ENCODE measurements at places on chromosomes 13 and 19.

GRCh38 chr13:114027046-114027715 lies 53.3 kb upstream of the C13orf46 start:
- no peak for DNase-seq

DNA sequence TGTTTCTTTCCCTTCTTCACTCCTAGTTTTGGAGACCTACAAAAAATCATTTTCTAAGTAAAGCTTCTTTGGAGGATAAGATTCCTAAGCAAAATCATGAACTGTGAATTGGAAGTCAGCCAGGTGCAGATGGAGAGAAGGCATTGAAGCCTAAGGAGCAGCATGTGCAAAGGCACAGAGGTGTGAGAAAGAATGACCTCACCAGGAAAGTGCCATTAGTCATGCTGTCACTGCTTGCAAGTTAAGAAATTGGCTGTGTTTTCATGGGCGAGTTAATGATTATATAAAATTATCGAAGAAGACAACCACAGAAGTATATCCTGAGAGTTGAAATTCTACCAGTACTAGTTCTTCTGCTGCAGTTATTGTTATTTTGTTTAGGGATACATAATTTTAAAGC lies 80.3 kb upstream of the KLHL1 start:
- no peak for DNase-seq

DNA sequence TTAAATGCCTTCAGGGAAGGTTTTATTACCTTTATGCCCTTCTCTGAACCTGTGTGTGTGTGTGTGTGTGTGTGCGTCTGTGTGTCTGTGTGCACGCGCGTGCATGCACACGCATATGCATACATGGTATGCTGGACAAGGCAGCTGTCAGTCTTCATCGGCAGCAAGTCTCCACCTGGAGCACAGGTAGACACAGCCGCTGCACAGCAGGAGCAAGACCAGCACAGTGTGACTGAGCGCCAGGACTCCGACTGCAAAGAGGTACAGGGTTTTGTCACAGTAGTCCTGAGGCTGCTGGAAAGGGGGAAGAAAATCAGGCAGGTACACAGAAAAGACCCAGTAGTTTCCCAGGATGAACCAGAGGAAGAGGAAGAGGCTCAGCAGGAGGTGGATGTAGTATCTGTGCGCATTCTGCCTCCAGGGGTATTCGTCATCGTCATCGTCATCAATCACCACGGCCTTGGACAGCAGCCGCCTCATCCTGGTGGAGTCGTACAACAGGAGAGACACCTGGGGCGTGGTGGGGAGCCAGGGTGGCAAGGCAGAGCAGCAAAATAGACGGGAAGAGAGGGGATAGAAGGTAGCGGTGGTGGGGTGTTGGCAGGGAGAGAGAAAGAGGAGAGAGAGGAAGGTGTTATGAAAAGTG lies 12.8 kb upstream of the DHRS12 start:
- DNase-seq: no peak

DNA sequence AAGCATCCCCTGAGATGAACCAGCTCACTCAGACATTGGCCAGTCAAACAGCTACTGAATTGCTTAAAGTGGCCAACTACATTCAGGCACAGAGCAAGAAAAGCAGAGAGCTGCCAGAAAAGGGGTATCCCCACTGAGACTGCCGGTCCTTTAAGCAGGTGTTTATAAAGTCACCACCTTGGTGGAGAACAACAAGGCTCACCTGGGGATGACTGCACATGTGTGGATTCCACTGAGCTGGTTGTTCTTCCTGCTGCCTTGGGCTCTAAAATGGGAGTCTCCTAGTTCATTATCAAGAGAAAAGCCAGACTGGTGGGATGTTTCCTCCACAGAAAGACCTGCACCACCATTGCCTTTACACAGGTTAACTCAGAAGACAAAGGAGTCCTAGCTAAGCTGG lies 51.8 kb upstream of the IPO5 start:
- no peak for DNase-seq

DNA sequence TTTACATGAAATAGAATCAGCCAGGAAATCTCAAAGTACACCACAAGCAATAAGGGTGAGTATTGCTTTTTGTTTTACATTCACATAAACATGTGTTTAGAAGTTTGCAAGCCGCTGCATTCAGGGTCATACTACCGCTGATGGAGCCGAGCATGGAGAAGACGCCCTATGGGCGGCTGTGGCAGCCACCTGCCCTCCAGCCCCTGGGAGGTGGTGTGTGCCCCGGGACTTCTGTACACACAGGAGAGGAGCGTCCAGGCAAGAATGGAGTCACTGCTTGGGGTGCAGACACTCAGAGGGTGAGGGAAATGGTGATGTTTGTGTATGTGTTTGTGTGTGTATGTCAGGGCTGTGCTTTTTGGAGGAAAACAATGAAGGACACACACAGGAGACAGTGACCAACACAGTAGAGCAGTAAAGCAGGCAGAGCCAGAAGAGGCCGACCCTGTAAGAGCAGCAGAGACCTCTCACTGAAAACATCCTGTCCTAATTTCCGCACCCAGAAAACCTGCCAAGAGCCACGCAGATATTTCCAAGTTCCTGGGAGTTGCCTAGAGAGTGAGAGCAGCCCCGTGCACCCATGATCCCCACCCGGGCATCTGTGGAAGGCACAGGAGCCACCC lies 108.1 kb upstream of the GJB6 start:
- DNase-seq: no peak

DNA sequence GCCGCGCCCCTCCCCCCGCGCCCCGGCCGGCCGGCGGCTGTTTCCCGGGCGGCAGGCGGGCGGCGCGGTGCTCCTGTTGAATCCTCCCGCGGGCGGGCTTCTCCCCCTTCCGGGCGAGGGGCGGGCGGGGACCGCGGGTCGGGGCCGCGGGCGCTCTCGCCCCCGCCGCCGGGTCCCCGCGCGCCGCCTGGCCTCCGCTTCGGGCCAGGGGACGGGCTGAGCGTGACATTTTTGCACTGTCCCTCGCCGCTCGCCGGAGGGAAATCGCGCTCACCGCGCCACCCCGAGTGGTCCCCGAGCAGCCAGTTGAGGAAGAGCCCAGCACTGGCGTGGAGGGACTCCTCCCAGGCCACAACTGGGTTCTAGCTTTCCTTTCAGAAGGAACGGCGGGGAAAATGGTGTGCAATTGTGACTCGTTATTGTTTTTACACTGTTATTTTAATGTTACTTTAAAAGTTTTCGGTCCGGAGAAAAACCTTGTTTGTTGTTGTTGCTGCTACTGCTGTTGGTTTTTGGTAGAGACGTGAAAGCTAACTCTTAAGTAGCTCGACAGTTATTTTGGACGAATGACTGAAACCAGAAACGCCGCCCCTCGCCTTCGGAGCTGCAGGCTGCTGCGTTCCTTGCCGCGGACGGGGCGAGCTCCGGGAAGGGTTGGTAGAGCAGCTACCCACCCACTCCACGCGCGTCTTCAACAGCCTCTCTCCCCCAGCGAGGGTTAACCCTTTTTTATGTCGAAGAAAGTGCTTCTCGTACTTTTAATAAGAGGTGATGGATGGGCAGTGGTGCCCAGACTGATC lies 959 bp downstream of the PDS5B start:
- no peak for DNase-seq

DNA sequence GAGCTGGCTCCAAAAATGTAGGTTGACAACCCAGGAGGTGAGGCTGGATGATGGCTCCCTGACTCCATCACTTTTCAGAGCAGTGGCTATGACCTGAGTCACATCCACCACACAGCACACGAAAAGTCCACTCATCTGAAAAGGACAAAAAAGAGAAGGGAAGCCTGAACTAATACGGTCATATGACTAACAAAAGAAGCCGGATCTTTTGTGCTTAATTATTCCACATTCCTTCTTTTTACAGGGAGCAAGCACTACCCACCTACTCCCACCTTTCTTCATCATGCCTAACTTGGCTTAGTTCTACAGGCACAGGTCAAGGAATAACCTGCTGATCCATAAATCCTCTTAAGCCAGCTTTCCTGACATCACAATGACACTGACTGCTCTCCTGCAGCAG lies 601.3 kb upstream of the MIR17HG start:
- no peak for DNase-seq

DNA sequence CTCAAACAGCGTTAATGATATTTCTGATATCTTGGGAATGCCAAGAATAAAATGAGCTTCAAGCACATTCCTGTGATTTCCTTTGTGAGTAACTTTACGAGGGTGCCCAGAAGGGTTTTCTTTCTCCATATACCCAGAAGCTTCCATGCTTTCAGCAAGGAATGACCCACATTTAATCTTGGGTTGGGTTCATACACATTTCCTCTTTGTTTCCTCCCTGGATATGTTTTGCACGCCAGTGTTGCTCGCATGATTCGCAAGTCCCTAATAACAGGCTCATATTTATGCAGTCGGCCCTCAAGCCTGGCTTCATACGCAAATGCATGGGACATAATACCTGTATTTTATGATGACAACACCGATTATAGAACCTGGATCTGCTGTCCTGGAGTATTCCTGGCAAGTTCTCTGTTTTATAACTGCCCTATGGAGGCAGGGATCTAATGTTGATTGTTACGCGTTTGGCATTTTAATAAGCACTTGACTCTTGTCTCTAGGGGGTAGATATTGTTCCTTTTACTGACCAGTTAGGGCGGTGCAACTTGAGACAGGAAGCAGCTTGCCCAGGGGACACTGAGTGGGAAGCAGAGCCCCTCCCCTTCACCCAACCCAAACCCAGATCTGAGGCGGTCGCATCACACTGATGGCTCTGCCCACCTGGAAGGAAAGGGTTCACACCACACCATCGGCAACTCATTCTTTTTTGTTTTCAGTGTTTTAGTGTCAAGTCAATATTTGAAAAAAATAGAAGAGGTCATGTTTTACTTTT lies 220.4 kb upstream of the SOX1 start:
- DNase-seq: peak; percentile 78

GRCh38 chr13:42762917-42763316 lies 18.5 kb upstream of the FAM216B start:
- no peak for DNase-seq

GRCh38 chr19:40070058-40070457 lies 14.0 kb upstream of the ZNF780B start:
- no peak for DNase-seq

- no peak for DNase-seq
These were observed 69.8 kb downstream of the KCNRG start for GRCh38 chr13:50085063-50085462.

GRCh38 chr13:100561158-100561499 lies 27.5 kb downstream of the GGACT start:
- no peak for DNase-seq

GRCh38 chr13:54177466-54177865 lies 1148.9 kb downstream of the OLFM4 start:
- no peak for DNase-seq

DNA sequence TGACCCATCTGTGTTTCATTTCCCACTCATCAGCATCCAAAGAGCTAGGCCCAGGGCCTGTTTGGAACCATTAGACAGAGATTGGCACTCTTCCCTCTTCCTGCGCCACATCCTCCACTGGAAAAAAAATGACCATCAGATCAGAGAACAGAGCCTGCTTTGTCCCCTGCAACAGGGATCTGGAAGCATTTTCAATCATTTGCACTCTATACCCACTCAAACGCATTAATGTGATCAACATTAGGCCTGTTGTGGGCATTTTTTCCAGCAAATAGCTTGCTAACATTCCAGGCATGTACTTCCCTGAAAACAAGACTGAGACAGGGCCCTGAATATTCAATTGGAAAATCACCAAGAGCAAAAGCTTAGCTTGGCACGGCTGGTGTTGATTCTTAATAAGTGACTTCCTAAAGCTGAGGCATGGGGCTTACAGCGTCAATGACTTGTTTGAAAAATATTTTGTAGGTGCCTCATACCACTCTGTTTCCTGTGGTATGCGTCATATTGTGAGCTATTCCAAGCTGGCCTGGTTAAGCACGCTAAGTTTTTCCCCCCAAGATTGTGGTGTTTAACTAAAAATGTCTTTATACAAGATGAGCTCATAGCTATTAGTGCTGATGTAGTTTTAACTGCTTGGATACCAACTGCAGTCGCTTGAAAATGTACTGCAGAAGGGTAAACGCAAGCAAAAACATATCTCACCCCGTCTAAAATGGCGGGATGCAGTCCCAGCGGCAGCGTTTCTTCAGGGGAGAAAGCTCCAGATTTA lies 404.4 kb downstream of the SPRY2 start:
- DNase-seq: no peak

- no peak for DNase-seq
These were observed 4.2 kb downstream of the PPP6R1 start for GRCh38 chr19:55254625-55254977.

DNA sequence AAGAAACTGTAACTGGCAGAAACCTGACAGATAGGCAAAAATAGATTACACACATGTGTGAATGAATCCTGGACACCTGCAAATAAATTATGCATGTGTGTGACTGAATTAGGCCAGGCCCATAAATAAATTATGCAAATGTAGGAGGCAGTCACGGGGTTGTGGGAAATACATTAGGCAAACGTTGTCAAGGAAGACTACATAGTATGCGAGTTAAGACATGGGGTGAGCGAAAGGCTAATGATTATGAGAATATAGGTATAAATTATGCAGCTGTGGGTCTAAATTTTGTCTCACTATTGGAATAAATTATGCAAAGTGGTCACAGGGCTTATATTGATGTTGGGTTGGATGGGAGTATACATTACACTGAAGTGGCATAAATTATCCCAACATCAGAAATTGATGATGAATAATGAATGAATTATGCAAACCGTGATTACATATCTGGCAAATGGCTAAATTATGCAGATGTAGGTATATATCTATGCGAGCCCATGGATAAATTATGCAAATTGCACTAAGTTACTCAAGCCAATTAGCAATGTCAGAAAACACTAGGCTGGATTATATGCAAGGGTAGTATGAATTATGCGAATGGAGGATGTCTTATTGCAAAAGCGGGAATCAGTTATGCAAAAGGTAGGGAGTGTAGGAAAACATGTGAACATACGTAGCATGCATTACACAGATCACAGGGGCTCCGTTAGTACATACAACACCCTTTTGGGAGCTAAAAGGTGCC lies 6.8 kb downstream of the SLC8A2 start:
- DNase-seq: no peak

- DNase-seq: no peak
These were observed 64.0 kb upstream of the MED4 start for GRCh38 chr13:48158915-48159314.

- DNase-seq: peak; percentile 82
These were observed at the start of gene MAP2K2 for GRCh38 chr19:4123615-4124568. MAP2K2 (minus strand) TSS chr19:4124122; CDS start chr19:4123875, 247 bp downstream.

Data from NCI-H187 (cell line).